ENCODE measurements at places on chromosomes 12 and 14.

DNA sequence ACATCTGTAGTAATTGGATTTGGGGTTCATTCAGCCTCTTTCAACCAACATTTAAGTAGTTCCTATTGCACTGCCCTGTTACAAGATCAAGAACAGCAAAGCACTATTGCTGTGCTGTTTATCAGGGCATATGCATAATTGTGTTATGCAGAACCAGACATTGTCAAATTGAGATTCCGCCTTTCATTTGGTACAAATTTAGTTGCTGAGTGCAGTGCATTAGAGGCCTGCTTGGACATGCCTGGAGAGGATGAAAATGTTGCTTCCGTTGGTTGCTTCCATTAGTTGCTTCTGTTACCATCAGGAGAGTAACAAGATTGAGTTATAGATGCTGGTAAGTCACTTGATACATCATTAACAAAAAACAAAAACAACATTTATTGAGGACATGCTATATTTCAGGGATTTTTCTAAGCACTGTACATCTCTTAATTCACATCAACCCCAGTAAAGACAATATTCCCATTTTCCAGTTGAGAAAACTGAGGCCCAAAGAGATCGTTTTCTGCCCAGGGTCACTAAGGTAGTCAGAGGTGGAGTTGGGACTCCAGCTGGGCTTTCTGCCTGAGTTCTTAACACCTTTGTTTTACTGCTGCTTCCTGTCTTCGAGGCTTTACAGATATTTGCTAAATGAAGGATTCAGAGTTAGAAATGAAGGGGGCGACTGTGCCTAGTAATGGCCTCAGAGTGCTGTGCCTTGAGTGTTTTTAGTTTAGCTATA is 79.3 kb downstream of the PPP2R5C start:
- DNase-seq, result no peak

DNA sequence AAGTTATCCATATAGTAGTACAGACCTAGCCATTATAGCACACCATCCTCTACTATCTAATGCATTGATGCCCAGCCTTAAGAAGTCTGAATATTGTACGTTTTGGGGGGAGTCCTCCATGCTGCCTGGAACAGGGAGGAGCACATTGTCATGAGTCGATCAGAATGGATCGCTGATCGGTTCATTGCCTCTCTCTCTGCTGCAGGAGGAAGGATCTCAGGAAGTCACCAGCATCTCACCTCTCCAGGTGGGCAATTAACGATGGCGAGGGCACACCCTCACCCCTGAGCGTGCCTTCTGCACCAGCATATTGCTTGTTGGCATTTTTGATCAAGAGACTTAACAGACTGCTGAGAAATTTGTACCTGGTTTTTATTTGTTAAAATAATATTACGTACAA is 11.5 kb downstream of the CCND2 start:
- DNase-seq, result no peak

- no peak for DNase-seq
These were observed 27.0 kb downstream of the RIN3 start for GRCh38 chr14:92540472-92541048.

DNA sequence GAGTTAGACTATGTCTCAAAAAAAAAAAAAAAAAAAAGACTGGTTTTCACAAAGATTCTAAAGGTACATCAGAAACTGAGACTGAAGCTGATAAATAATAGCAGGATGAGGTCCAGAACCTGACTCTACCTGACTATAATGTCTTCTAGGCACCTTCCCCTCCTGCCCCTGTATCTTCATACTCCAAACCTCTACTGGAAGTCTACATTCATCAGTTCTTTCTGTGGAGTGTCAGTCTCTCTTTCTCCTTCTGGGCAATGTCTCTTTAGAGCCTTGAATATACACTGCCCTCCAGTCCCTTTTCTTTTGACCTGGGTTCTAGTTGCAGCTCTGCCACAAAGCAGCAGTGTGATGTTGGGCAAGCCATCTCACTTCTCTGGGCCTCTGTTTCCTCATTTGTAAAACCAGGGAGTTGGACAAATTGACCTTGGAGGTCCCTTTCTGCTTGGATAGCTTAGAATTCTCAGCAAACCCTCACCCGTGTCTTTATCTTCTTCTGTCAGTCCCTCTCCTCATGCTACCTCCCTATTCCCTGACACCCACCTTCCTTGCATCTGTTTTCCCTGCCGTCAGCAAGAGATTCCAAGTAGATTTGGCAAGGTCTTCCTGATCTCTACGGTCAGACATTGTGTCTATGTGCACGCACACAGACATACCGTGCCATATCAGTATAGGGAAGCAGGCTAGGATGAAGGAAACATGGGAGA is 4.3 kb downstream of the NFE2 start:
- DNase-seq, result no peak

DNA sequence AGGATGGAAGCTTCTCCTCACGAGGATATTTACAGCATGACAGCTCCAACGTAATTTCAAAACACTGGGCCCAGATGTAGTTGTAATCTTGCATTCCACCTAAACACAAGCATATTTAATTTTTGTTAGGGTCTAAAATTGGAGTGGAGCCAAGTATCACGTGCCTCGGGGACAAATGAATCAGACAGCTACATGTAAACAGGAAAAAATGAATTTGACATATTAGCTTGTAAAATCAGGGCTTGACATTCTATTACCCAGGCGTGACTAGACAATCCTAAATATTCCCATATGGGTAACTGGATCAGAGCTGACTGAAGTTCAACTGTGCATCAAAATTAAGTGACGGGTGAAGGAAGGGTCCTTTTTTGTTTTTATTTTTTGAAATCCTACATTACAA is 59.0 kb downstream of the MDM2 start:
- DNase-seq, result no peak

GRCh38 chr14:70118064-70118463 is 70.7 kb downstream of the SLC8A3 start:
- no peak for DNase-seq

GRCh38 chr12:31736472-31736871 is 7.7 kb upstream of the AMN1 start:
- DNase-seq, result no peak

DNA sequence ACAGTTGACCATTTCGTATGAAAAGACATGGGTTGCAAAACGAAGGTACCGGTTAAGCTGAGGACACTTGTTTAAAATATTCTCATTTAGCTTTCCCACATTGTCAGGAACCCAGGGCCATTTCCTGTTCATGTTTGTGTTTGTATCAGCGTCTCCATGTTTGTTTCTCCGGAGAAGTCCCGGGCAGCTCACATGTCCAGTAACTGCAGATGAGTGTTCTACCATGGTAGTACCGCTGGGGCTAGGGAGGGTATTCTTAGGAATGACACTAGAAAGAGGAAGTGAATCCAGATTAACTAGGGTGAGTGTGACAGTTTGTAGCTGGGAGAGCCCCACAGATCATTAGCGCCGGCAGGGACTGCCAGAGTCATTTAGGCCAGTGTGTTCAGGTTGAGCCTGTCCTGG is 50.0 kb upstream of the EVL start:
- peak; percentile 47 for DNase-seq

- peak; percentile 49 for DNase-seq
These were observed 754 bp downstream of the ZNF605 start for GRCh38 chr12:132955094-132956010.

GRCh38 chr14:65040666-65041433 is 54.2 kb downstream of the FNTB start:
- DNase-seq, result no peak

DNA sequence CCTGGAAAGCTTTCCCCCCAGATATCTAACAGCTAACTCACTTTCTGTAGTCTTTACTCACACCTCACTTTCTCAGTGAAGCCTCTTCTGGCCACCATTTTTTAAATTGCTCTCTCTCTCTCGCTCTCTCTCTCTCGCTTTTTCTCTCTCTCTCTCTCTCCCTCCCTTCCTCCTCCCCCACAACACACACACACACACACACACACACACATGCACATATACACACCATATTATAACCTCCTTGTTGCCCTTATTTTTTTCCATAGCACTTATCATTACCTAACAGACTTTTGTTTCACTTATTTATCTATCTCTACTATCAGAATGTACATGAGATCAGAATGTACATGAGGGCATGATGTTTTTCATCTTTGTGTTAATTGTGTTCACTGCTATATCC is 156.8 kb downstream of the DUSP6 start:
- no peak for DNase-seq
